ENCODE measurements at places on chromosomes 1 and 21.
A peak's percentile ranks its signal among the peaks of the same experiment; 100 is the strongest.

GRCh38 chr1:119084798-119085197 lies 55.7 kb downstream of the WARS2 start:
- no peak for DNase-seq

DNA sequence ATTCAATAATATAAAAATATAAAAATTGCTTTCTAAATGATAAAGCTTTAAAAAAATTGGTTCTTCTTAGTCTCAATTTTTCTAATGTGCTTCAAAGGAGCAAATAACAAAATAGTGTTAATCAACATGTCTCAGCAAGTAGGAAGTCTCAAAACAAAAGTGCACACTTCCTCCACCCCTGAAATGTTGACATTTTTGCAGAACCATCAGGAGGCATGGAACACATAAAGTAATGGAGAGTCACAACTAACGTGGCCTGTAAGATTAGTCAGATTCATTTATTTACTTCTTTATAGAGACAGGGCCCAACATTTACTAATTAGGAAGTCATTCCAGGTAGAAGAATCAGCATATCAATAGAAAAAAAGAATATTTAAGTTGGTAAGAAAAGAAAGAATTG lies 34.9 kb upstream of the FMO2 start:
- no peak for DNase-seq

DNA sequence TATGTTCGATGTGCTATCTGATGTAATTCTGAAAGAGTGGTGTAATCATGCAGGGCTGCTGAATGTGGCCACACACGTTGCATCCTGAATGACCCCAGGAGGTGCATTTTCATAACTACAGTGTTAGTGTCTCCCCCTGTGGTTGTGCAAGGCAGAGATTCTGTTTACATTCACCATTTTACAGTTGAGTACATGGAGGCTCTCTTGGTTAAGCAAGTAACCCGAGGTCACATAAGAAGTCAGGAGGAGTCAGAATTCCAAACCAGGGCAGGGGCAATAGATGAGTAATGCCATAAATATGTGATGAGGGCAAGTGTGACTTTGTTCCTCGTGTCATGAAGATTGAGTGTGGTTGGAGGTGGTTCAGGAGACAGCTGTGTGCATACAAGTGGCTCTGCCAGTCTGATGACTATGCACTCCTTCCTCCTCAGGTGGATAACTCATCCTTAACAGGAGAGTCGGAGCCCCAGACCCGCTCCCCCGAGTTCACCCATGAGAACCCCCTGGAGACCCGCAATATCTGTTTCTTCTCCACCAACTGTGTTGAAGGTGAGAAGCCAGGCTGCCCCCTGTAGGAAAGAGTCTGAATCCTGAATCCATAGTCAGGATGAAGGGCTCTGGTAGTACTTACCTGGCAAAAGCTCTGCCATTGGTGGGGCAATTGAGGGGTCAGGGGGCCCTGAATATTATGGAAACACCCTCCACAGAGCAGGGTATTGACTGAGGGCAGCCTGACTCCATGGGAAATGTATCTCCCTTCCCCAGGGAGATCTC lies 9.3 kb downstream of the ATP1A2 start:
- DNase-seq = no peak

DNA sequence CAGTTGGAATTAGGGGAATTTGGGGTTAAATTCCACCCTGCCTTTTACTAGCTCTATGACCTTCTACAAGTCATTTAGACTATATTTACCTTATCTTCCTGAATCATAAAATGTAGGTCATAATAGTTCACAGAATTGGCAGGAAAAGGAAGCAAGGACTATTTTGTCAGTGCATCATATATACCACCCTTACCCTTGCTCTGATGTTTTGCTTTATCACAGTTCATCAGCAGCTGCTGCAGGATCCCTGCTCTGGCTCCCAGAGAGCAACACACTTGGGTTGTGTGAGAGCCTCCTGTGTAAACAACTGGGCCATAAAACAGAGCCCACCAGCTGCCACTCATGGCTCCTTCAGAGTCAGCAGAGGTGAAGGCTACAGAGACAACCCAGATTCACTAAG lies 631.6 kb upstream of the CAMK1G start:
- DNase-seq = peak; percentile 28

- no peak for DNase-seq
These were observed 274.4 kb downstream of the BRINP2 start for GRCh38 chr1:177444997-177445746.

- DNase-seq = no peak
These were observed 22.8 kb downstream of the WDR26 start for GRCh38 chr1:224411766-224412165.

GRCh38 chr1:206705191-206705590 lies 20.5 kb downstream of the MAPKAPK2 start:
- no peak for DNase-seq
